ENCODE measurements at places on chromosomes 3 and 15.

DNA sequence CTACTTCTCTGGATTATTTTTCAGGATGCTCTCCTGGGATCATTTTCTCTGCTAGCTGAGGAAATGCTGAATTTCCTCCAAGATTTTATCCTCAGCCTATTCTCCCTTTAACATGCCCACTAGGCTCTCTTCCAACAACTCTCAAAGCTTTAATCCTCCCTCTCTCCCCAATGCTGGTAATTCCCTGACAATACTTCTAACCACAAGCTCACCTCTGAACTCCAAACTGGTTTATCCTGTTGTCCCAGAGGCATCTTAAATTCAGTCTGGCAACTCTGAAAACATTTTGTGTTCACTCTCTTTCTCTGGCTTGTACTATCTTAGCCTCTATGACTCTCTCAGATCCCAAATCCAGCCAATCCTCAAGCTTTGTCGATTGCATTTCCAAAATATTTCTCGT is 490.3 kb downstream of the MECOM start:
- DNase-seq = no peak

DNA sequence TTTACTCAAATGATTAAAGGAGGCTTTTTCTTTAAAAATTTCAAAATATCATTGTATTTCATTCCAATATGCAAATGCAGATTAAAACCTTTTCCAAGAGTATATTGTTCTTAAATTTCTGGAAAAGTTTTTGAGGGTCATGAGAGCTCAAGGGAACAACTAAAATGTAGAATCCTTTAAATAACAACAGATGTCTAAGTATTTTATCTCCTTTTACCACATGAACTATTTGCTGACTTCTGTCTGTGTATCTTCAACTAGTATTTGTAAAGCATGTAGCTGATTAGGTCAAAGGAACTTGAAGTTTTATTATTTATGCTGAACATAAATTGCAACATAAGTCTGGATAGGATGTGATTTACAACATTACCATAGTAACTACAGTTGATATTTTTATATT is 402.6 kb downstream of the CNTN6 start:
- DNase-seq = no peak

- DNase-seq = no peak
Measured at GRCh38 chr3:133980550-133980949, 49.2 kb downstream of the SLCO2A1 start.

GRCh38 chr3:53845103-53845880 is 927 bp downstream of the CHDH start:
- DNase-seq = no peak

DNA sequence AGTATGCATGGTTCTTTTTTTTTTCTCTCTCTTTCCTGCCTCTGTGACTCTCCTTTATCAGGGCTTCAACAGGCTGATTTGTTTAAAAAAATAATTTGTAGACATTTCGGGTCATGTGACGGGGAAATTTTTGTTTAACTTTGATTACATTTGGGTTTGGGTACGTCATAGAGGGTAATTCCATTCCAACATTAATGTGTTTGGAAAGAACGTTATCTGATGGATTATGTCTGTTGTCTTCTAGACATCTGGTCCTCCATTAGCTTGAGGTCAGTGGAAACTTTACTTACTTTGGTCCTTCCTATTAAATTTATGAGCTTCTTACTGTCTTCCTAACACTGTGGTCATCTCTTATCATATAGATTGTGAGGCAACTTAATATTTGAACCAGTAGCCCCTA is 80.9 kb downstream of the STT3B start:
- no peak for DNase-seq
